Hematopoietic multipotent progenitor cell treated with erythropoietin and hydrocortisone succinate and interleukin-3 and kit ligand, for 15 days (in vitro differentiated cells): ENCODE measurements at places on chromosomes 5 and 9.

DNA sequence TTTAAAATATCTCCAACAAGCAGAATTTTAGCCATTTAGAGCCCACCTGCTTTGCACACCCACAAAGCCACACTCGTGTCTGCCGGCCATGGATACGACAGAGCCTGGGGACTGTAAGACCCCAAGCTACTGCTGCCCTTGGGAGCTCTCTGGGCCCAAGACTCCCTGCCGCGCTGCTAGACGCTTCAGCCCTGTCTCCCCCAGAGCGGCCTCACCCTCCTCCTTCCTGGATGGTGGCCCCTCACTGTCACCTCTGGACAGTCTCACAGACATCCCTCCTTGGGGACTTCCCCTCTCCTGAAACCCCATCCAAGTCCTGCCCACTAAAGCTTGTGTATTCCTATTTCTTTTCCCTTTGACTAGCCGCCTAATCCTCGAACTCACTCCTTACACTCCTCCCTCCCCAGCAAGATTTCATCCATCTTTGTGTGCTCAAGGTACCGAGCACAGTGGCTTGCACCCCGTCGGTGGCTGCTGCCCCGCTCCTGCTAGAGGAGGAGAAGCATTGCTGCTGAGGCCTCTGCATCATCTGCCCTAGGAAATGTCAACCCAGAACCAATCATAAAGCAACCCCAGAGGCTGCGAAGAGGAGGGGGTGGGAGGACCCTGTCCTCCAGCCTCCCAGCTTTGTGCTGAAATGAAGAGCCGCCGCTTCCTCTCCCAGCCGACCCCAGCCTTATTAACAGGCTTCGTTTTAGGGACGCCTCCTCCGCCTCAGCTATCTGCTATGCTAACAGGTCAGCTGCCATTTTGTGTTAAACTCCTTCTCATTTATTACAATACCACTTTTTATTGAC, 71.2 kb downstream of the CFAP77 start:
- no peak for DNase-seq

DNA sequence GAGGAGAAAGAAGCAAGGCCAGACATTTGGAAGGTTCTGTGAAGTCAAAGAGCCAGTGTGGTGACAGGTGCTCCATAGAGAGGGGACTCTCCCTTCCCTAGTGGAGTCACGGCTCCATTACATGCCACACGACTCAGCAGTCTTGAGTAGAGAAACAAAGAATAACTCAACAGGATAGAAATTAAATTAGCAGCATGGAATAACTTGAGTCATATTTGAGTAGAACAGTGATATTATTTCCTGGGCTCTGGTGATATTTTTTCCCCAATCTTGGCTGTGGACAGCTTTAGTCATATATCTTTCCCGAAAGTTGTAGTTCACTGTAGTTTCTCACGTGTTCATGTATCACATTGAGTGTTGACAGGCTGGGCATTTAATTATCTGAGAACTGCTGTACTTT, 149.7 kb upstream of the EFNA5 start:
- DNase-seq: no peak

GRCh38 chr5:96079075-96079474, 117.4 kb upstream of the ELL2 start:
- no peak for DNase-seq

DNA sequence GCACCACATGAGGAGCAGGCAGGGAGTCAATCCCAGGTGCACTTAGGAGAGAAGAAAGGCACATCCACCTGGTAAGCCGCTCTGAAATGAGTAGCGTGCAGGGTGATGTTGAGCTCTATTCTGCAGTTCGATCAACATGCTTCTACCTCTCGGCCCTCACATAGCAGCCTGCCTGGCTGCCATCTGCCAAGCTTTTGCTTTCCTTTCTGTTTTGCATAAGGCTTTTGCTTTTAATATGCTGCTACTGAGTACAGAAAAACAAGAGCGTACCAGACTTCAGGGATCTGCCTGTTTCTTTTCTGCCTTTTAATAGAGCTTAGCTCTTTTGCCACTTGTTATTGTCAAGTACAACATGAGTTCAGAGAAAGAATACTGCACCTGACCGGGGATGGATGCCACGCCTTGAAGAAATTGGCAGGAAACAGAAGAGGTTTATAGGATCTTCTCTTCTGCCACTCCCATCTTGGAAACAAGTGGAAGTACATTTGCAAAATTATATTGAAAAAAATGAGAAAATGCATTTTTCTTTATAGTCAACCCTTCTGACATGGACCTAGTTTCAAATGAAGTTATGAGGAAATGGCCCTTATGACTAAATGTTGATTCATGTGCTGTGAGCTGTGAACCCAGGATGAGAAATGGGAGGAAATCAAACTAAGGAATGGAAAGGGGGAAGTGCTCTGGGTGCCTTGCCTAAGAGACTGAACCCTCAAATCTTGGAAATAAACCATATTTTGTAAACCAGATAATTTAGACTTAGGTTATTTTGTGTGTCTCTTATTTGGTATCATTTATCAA, 4.0 kb upstream of the FCHO2 start:
- no peak for DNase-seq

DNA sequence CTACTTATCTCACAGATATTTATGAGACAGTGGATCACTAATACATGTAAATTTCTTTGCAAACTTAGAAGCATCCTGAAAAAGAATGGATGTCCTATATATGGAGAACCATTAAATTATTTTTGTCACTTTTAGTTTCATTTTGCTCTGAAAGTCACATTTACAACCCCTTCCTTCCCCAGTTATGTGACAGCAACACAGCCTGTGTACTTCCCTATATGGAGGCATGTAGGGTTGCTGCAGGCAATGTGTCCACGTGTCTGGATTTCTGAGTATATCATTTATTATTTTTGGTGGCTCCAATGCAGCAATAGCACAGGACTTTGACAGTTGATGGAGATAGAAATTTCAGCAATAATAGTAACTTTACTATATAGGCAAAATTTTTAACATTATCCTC, 156.4 kb downstream of the ST8SIA4 start:
- no peak for DNase-seq

DNA sequence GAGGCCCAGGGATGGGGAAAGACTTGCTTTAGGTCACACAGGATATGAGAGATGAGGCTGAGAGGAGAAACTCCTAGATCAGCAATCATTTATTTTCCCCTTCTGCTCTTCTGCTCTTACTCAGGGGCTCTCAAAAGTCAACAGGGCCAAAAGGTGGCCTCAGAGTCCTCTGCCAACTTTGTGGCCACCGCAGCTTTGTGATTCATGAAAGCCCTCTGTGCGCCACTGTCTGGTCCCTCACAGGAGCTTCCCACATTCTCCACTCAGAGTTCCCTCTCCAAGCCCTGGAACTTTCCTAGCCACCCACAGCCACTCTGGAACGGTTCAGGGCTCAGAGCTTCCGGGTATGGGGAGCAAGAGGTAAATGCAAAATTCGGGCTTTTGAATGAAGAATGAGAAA, 82.4 kb downstream of the COL27A1 start:
- no peak for DNase-seq

DNA sequence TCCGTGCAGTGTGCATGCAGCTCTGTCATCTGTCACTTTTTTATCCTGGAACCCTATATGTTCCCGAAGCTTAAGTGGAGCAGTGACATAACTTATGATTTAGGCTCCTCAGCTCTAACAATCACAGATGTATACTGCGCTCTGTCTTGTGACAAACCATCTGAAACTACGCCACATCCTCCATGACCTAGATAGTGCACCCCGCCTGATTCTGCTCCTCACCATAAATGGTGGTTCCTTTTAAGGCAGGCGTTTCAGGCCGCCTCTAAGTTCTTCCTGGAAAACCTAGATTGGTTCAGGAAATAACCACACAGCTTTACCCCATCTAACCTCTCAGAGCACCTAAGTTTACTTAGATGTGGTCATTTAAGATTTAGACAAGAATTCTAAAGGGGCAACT, 372.0 kb downstream of the CDH10 start:
- DNase-seq: no peak

GRCh38 chr9:77834898-77835488, 186.9 kb upstream of the GNA14 start:
- DNase-seq: no peak

DNA sequence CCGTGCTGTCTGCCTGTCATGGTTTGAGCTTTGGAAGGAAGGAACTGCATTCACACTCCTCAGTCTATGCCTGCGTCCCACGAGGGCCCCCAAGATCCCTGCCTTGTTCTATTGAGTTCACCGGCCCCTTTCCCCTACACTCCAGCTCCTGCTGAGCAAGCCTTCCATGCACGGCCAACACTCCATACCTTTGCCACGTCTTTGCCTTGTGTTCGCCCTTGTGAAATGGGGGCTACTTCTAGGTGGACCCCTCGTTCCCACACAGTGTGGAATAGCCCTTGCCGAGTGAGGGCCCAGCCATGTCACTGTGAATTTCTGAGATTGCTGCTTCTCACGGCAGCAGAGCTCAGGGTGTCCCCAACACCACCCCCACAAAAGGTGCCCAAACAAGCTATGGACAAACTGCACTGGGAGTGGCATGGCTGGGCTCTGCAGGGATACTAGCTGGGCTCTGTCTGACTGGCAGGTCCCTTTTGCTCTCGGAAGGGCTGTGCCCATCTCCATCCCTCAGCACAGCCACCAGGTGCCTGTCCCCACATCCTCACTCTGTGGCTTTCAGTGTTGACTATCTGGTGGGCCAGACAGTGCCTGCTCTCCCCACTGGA, 67.9 kb upstream of the ADAMTS2 start:
- no peak for DNase-seq

GRCh38 chr5:67896311-67896929, 319.1 kb upstream of the PIK3R1 start:
- no peak for DNase-seq

- no peak for DNase-seq
Measured at GRCh38 chr5:61402970-61403900, 71.2 kb downstream of the ZSWIM6 start.

GRCh38 chr9:5557606-5558587, 47.6 kb downstream of the PDCD1LG2 start:
- DNase-seq: no peak

GRCh38 chr9:20227166-20227874, 395.0 kb downstream of the MLLT3 start:
- no peak for DNase-seq

- no peak for DNase-seq
Measured at GRCh38 chr5:151684690-151685361, 1.9 kb downstream of the SPARC start.

DNA sequence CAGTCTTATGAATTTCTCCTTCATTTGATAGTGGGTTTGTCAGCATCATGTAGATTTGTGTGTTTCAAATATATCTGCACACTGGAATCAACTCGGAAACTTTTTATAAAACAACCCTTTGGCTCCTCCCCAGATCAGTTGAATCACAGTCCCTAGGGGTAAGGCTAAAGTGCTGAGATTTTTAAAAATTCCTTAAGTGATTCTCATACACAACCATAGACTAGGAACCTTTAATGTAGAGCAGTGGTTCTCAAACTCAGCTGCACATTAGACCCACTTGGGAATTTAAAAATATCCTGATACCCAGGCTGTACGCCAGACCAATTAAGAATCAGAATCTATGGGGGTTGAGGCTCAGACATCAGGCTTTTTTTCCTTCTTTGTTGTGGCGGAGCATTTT, 17.5 kb upstream of the JAK2 start:
- DNase-seq: no peak

DNA sequence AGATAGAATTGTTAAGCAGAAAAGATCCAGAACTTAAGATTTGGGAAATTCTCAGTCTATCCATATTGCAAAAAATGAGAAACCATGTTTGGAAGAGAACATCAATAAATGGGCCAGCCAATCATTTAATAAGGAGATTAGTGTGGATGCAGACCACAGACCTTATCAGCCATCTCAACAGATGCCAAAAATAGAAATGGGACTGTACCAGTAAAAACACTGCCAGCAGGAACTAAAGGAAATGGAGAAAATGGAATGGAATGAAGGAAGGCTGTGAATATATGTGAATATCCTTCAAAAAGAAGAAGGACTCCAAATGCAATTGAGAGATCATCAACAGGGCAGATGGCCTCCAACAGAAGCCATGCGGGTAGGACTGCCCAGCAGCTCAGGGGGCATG, 52.7 kb upstream of the ZNF618 start:
- no peak for DNase-seq

DNA sequence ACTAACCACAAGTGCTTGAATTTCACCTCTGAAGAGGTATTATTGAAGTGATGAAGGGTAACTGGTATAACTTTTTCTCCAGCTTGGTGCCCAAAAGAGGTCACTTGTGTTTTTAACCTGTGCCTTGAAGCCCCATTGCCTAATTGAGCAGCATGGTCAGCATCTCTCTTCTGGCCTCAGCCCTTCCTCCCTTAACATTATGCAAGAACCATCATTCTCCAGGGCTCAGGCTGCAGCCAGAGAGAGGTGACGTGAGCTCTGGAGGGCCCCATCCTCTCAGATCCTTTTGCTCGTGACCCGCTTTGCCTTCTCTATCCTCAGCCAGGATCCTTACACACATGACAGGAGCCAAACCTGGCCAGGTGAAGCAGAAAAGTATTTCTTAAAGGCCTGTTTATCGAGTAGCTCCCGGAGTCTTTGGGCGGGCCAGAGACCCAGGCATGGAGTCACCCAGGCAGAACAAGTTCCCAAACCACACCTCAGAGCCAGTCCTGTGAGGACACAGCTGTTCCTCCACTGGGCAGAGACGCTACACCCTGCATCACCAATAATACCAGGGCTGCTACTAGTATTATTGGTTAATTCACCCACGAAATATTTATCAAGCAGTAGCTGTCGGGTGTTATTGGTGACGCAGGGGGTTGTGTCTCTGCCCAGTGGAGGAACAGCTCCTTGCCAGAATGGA, 29.6 kb upstream of the BOD1 start:
- DNase-seq: no peak

DNA sequence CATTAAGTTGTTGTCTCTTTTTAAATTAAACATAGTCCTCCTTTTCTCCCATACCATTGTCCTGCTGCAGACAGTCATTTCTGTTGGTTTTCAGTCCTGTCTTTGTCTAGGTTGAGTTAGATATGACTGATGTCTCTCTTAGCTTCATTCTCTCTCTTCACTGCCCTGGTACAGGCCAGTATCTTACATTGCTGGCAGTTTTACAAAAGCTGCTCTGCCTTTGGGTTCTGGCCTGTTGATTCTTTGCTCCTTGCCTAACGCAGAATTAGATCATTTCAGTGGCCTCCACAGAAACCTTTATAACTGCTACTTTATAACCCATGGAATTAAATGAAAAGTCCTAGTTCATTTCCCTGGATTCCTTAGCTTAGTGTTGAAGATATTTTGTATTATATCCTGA, 33.7 kb downstream of the GPR21 start:
- DNase-seq: no peak

- DNase-seq: no peak
Measured at GRCh38 chr5:33800241-33800950, 91.4 kb downstream of the ADAMTS12 start.

- no peak for DNase-seq
Measured at GRCh38 chr5:8905021-8905420, 640.9 kb downstream of the SEMA5A start.
